Activated CD4-positive, alpha-beta T cell treated with anti-CD3 and anti-CD28 coated beads for 1 hour (primary cell): ENCODE measurements at places on chromosomes 7 and 10.

DNA sequence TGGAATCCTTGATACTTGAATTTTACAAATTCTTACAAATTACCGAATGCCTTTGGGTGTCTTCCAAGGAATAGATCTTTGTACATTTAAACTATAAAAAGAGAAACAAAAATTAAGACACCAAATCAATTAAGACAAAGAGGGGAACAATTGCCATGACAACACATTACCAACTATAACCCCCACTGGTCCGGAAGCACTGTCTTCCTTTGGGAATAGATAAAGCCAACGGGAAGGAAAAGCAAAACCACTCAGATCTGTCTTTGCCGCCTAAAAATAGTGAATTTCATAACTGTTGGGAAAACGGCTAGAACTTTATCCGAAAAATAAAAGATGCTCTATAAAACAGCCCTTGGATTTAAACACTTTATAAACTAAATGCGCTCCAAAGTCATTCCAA is 37.4 kb downstream of the GRB10 start:
- DNase-seq = no peak

DNA sequence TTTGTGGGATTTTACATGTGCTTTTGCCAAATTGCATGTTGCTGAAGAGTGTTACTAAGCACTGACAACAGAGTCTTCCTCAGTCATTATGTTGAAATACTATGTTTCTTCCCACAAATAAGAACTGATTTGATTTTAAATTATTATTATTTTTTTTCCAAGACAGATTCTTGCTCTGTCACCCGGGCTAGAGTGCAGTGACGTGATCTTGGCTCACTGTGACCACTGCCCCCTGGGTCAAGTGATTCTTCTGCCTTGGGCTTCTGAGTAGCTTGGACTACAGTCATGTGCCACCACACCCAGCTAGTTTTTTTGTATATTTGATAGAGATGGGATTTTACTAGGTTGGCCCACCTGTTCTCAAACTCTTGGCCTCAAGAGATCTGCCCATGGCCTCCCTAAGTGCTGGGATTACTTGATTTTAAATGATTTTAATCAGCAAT is 42.3 kb downstream of the MINPP1 start:
- no peak for DNase-seq

DNA sequence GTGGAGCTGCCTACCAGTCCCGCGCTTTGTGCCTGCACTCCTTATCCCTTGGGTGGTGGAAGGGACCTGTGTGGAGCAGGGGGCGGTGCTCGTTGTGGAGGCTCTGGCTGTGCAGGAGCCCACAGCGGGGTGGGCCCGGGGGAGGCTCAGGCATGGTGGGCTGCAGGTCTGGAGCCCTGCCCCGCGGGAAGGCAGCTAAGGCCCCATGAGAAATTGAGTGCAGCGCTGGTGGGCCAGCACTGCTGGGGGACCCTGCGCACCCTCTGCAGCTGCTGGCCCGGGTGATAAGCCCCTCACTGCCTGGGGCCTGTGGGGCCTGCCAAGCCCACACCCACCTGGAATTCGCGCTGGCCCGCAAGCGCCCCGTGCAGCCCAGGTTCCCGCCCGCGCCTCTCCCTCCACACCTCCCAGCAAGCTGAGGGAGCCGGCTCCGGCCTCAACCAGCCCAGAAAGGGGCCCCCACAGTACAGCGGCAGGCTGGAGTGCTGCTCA is 859.6 kb upstream of the KCND2 start:
- DNase-seq = no peak

DNA sequence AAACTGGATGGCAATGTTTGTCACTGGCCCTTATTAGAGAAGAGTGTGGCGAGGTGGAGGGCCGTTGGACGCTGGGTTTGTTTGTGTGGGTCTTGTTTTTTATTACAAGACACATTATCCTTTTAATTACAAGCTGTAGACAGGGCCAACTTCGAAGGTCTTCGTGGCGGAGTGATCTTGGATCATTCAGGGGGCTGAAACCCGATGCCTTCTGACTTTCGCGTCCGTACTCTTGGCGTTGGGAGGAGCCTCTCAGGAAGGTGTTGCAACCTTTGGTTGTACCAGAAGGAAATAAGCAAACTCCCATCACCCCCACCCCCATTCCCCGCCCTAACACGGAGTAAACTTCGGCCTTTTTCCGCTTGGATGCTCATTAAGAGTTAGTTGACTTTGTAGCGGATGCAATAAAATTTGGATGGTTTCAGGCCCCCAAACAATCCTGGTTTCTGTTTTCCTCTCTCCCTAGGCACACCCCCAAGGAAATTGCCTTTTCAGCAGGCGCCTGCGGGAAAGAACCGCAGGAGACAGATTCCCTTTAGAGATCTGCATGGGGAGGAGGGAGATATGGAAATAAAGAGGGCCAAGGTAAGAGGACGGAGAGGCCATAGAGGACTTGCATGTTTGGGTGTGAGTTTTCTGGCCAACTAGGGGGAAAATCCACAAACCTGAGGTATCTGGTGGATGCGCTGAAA is 294.5 kb upstream of the NFE2L3 start:
- no peak for DNase-seq

- DNase-seq = no peak
Measured at GRCh38 chr7:33732462-33732861, 172.9 kb upstream of the BMPER start.

DNA sequence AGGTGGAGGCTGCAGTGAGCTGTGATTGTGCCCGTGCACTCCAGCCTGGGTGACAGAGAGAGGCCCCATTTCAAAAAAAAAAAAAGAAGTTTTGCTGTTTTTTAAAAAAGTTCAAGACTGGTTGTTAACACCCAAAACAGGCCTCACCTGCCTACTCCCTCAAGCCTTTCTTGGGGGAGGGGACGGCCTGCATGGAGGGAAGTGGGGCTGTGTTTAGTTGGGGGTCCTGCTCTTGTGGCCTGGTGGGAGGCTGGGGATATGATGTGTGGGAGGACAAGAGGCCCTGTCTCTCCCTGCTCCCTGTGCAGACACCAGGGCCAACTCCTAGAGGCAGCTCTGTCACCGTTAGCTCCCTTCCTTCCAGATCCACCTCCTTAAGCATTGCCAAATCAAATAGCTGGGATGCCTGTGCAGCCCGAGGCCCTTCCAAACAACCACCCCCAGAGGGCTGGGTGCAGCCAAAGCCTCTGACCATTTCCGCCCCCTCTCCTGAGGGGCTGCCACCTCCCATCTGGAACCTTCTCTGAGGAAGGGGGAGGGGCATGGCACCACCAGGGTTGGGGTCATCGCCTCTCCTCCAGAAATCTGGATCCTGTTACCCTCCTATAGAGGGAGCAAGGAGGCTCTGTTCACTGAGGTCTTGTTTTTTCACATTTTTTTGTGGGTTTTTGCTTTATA is 32.9 kb upstream of the ANKRD2 start:
- no peak for DNase-seq

- DNase-seq = no peak
Measured at GRCh38 chr7:129989466-129989865, 36.7 kb upstream of the UBE2H start.

DNA sequence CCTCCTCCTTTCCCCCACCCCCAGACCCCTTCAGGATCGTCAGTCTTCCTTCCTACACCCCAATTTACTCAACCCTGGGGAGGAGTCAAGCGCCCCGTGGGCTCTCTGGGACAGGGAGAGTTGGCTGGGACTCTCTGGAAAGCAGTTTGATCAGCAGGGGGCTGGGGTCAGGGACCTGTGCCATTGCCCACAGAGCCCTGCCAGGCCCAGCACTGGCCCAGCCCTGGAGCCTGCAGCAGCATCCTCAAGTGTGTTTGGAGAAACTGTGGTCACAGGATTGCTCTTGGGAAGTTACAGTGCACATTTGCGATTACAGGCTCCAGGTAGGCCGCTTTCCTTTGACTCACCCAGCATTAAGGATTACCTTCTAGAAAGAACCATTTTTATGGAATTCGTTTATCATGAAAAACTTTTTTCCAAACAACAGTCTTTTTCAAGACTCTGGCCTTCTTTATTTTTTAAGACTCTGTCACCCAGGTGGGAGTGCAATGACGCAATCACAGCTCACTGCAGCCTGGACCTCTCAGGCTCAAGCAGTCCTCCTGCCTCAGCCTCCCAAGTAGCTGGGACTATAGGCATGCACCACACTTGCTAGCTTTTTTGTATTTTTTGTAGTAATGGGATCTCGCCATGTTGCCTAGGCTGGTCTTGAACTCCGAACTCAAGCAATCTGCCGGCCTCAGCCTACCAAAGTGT is 50.7 kb downstream of the CHST3 start:
- DNase-seq = no peak

DNA sequence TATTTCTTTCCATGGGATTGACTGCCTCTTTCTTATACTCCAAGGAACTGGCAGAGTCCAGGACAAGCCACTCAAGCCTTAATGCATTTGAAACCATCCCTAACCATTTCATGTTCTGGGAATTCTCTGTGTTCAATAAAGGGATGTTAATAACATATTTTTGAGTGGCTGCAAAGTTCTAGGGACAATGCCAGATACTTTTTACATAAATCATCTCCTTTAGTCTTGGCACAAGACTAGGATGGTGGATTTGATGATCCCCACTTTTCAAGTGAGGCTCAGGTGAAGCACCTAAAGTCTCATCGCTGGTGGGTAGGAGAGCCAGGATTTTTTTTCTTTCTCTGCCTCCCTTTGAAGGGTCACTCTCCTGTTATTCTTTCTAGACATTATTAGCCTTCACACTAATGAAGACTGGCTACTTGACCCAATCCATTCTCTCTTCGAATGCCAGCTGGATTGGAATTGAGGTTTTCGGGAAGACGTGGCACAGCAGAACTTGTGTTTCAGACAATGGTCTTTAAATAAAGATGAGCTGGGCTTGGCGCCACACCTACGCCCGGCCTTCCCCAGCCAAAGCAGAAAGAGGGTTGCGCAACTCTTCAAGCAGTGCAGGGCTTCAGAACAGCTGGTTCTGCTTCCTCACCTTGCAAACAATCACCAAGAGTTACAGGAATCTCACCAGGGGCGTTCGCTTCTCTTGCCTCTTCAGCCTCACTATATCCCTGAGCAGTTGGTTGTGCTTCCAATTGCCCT is 73.8 kb upstream of the BMPER start:
- no peak for DNase-seq

GRCh38 chr7:38903057-38903456 is 5.9 kb downstream of the VPS41 start:
- DNase-seq = no peak
